ENCODE measurements at places on chromosomes 1 and 21.

DNA sequence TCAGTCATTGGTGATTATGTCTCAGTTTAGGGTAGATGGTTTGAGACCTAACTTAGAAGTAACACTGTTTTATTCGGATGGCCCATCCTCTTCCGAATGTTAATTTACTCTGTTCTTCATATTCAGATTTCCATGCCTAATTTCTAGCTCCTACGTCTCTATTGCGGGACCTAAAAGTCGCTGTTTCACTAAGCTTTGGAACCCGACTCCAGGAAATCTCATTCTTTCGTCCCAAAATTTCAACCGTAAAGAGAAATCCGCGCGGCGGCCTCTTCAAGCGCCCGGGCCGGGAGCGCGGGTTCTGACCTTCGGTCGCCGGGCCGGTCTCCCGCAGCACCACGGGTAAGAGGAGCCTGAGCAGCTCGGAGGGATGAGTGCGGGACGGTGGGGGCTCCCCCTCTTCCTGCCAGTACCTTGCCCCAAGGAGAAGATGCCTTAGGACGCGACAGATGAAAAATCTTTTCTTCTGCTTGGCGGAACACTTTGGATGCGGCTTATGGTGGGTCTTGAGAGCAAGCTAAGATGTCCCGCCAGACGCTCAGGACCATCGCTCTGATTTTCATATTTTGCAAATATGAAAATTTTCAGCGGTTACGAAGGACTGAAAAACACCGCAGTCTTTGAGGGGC lies 128.7 kb downstream of the PPIAL4G start:
- DNase-seq, result no peak

- no peak for DNase-seq
Measured at GRCh38 chr1:175385316-175385715, 192.7 kb upstream of the KIAA0040 start.

GRCh38 chr1:168683871-168684270 lies 45.1 kb downstream of the DPT start:
- DNase-seq, result no peak

- peak; percentile 4 for DNase-seq
Measured at GRCh38 chr1:97006044-97006661, 284.6 kb downstream of the PTBP2 start.

DNA sequence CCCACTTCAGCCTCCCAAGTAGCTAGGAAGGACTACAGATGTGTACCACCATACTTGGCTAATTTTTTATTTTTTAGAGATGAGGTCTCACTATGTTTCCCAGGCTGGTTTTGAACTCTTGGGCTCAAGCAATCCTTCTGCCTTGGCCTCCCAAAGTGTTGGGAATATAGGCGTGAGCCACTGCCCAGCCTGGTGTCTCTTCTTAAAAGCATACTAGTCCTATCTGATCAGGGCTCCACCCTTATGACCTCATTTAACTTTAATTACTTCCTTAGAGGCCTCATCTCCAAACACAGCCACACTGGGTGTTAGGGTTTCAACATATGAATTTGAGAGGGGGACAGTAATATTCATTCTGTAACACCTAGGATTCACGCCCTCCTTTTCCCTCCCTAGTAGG lies 130.9 kb downstream of the GLIS1 start:
- DNase-seq, result no peak

GRCh38 chr1:104294259-104294658 lies 544.6 kb downstream of the AMY1C start:
- DNase-seq, result no peak

DNA sequence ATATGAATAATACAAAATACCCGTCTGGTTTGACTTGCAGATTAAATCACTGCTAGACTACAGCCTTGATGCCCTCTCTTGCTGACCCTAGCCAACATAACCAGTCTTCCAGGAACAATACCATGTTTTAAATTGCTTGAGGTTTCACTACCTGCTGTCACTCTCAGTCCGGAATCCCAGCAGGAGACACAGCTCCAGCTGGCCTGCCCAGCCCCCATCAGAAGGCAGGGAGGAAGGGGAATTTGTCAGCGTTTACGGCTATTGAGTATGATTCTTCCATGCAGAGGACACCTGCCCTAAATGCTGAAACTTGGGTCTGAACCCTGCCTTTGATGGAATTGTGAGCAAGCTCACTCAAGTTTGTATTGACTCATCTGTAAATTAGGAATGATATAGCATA lies 33.0 kb downstream of the ZNF496 start:
- no peak for DNase-seq

DNA sequence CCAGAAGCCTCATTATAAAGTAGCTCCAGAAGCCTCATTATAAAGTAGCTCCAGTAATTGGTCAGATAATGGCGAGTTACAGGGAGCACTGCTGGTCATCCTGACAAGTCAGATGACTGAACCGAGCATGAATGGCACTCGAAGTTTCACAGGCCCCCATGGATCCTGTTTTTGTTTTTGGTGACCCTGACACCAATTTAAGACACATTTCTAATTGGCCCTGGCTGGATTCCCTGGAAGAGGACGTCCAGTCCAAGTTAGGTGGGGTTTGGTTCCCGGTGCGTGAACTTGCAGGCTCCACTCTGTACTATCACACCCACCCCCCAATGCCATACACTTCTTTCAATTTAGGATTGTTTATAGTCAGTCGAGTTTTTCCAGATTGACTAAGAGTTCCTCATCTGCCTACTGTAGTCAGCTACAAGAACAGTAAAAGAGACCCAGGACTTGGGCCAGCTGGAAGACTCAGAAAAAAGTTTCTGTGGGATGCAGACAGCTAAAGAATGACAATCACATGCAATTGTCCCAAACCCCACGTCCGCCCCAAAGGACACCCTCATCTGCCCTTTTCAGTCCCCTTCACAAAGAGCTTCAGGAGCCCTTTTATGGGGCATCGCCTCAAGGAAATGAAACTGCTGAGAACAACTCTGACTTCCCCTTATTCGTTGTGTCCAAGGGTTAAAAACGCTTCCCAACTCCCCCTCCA lies 2.7 kb downstream of the DHRS3 start:
- DNase-seq, result no peak

GRCh38 chr1:15680561-15681348 lies 3.4 kb upstream of the PLEKHM2 start:
- no peak for DNase-seq

- peak; percentile 55 for DNase-seq
Measured at GRCh38 chr1:65068202-65069010, 79.6 kb upstream of the AK4 start.

DNA sequence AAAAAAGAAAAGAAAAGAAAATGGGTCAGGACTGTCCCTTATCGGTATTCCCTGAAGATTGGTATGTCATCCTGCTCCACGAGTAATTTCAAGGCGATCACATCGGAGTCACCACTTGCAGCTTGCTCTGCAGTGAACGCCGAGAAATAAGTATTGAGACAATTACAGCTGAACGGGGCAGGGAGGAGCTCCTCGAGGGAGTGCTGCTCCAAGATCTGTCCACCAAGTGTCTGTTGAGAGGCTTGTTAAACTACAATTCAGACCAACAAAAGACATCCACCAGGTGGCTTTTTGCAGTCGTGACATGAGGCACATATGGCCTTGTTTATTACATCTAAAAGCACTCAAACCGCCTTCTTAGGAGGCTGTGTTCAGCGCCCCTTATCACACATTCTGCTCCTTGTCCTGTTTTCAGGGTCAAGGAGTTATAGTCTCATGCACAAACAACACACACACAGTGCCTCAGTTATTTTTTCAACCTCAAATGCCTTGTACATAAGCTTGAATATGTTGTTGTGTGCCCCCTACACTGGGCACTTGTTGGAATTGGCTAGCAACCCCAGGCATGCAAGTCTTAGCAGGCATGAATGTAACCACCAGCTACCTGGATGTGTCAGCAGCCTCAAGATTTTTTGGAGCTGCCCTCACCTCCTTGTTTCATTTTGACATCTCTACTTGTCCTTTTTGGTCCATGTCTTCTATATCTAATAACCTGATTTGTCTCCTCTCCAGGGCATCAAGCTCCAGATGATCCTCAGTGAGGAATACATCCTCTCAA lies 13.0 kb upstream of the CD48 start:
- no peak for DNase-seq

DNA sequence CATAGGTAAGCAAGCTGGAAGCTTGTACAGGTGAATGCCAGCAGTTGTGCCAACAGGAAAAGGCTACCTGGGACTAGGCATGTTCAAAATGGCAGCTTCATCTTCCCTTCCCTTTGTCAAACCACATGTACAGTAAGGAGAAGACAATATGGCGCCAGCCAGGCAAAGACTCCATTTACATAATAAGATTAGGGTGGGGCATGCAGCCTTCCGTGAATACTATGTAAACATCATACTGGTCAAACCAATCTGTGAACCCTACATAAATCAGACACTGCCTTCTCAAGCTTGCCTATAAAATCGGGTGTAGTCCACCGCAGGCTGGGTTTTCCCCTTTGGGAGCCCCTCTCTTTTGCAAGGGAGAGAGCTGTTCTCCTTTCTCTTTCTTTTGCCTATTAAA lies 24.6 kb downstream of the ATF3 start:
- no peak for DNase-seq

DNA sequence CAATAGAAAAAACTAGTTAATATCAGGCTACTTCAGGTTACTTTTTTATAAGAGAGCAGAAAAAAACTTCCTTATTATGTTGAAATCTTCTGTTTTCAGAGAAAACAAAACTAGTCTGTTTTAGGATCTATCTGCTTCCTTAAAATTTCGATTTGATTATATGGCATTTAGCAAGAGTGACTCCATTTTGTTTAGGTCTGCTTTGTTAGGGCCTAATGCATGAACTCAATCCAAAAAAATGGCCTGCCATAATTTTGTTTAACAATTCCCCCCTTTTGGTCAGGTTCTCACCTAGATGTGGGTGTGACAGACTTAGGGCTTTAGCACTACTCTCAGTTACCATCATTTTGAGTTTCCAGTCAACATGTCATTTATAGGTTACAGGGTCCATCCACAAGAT lies 89.8 kb upstream of the GNG12 start:
- DNase-seq, result no peak

DNA sequence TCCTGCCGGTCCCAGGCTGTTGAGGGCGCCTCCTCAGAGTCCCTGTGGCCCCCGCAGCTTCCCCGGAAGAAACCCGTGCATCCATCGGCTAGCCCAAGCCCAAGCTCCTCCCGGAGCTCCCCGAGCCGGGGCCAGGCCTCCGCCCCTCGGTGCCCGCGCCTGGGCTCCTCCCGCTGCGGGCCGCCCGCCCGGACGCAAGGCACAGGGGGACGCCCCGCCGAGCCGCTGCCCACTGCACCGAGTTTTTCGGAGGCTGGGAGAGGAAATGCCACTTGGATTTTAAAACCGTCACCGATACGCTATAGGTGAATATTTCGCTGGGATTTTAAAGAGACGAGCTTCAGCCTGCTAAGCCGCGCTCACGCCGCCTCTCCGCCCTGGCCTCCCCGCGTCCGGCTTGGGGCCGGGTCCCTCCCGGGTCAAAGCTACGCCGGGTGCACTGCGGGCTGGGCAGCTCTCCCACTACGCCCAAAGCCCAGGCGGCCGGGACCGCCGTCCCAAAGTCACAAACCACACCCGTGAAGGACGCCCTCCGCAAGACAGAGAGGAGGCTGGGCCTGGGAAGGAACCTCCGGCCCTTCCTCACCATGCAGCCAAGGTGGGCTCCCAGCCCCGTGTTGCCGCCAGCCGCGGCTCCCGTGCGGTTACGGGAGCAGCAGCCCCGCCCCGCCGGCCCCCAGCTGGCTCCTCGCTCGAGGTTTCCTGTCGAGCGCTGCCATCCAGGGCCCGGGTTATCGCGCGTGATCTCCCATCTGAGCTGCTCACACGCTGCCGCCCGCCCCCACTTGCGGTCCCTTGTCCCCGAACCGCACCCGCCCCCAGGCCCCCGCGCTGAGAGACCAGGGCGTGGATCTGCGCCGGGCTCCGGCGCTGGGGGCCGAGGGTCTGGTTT lies 63.2 kb downstream of the CD247 start:
- no peak for DNase-seq

Measured in NCI-H1694 (cell line).